ENCODE measurements at places on chromosomes 2 and 18. TPM values are rescaled to one million over a fixed set of nuclear protein-coding genes. Genes with fewer than 3 reads are reported as not detected.

ELOA2 gene
- total RNA-seq = not detected

DNA sequence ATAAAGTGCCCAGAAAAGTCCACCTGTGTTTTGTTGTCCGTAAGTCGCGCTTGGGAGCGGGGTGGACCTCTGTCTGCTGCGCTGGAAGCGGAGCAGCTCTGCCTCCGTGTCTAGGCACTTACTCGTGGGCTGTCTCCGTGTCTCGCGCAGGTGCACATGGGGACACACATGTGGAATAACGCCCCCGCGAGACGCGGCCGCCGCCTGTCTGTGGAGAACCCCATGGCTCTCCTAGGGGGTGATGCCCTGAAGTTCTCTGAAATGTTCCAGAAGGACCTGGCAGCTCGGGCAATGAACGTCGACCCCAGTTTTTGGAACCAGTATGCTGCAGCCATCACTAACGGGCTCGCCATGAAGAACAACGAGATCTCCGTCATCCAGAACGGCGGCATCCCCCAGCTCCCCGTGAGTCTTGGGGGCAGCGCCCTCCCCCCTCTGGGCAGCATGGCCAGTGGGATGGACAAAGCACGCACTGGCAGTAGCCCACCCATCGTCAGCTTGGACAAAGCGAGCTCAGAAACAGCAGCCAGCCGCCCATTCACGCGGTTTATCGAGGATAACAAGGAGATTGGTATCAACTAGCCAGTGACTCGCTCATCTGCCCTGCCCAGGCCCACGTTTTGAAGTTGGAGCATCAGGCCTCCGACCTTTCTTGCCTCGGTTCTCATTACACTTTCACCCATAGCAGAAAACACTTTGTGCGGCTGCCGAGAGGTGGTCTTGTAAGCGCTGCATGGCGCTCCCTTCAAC is 17.3 kb downstream of the SALL3 start:
- H3K27me3 ChIP-seq = peaks cover 2% of the 10 kb centered on the region
- no peaks in the 10 kb centered on the region for H3K36me3 ChIP-seq
- DNase-seq = no peak
- H3K27ac ChIP-seq = no peak overlapping the region
- H3K4me3 ChIP-seq = no peak overlapping the region

DNA sequence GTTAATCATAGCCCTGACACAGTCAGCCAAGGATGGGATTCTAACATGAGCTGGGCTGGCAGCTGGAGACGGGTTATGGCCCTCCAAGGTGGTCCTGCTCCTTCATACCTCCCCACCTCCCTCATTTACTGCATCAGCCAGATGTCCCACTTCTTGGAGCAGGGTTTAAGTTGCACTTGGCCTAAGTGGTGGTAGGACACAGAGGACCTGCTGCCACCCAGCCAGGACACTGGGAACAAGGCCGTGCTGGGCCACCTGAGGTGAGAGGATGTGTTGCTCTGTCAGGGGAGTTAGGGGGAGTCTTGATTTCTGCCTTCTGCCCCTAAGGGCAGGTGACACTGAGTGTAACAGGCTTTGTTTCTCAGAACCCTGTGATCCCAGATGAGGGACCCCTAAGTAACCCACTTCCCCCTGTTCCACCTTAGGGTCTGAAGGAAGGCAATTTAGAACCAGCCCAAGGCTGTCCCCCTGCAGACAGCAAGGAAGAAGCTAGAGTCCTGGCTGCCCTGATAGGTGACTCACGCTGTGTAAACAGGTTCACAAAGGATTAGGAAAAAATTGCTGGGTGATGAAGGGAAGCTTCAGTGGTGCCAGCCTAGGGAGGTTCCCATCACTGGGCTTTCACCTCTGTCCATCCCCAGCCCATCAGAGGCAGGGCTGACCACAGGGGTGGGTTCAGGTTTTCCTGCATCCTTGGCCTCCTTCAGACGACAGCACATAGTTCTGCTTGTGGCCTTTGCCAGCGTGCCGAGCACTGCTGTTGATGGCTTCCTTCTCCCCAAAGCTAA is 114.3 kb upstream of the MCFD2 start:
- H3K4me3 ChIP-seq = no peak overlapping the region
- peaks cover 30% of the 10 kb centered on the region for H3K36me3 ChIP-seq
- no peaks in the 10 kb centered on the region for H3K27me3 ChIP-seq
- DNase-seq = no peak
- no peak overlapping the region for H3K27ac ChIP-seq
- H3K4me1 ChIP-seq = peaks cover 3% of the 10 kb centered on the region

- H3K27me3 ChIP-seq = peaks cover 78% of the 10 kb centered on the region
- H3K4me3 ChIP-seq = peak overlapping the region; percentile 80
- no peaks in the 10 kb centered on the region for H3K36me3 ChIP-seq
- H3K4me1 ChIP-seq = peaks cover 30% of the 10 kb centered on the region
- no peak for DNase-seq
Measured at GRCh38 chr18:9709304-9709877, 1.3 kb downstream of the RAB31 start.
